Tibial nerve (tissue), 4 donors: ENCODE measurements at places on chromosomes 13 and 19. TPM values are rescaled to one million over a fixed set of nuclear protein-coding genes. Genes with fewer than 3 reads are reported as not detected.

The LGALS7B gene
- not detected for total RNA-seq

The SBK2 gene
- total RNA-seq: not detected

DNA sequence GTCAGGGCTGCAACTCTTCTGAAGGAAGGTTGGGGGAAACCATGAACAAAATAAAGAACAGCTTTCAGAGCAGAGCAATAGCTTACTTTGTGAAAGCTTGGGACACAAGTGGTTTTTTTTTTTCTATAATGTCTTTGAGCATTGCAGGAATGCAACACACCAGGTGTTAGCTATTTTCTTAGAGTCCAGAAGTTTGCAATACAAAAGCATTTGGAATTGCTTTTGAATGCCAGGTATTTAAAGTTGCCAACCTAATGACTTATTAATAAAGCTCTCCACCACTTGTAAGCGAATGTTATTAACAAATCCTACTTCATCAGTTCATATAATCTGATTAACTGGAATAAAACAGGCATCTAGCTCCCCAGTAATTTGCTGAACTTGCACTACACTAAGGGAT, 172.6 kb downstream of the NUFIP1 start:
- no peak overlapping the region for H3K27ac ChIP-seq
- H3K27me3 ChIP-seq: no peaks in the 10 kb centered on the region
- no peaks in the 10 kb centered on the region for H3K36me3 ChIP-seq
- H3K4me3 ChIP-seq: no peak overlapping the region

DNA sequence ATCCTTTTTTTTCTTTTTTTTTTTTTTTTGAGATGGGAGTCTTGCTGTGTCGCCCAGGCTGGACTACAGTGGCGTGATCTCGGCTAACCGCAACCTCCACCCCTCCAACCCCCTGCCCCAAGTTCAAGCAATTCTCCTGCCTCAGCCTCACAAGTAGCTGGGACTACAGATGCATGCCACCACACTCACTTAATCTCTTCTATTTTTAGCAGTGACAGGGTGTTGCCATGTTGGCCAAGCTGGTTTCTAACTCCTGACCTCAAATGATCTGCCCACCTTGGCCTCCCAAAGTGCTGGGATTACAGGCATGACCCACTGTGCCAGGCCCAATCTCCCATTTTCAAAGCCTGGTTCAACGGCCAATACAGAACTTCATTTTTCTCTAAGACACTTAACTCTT, 9.1 kb downstream of the FOXO1 start:
- peak overlapping the region; percentile 2 for H3K27ac ChIP-seq
- H3K27me3 ChIP-seq: no peaks in the 10 kb centered on the region
- no peak overlapping the region for H3K4me3 ChIP-seq
- H3K4me1 ChIP-seq: peaks cover 32% of the 10 kb centered on the region
- H3K36me3 ChIP-seq: no peaks in the 10 kb centered on the region
